ENCODE measurements at places on chromosomes 1 and 21.

DNA sequence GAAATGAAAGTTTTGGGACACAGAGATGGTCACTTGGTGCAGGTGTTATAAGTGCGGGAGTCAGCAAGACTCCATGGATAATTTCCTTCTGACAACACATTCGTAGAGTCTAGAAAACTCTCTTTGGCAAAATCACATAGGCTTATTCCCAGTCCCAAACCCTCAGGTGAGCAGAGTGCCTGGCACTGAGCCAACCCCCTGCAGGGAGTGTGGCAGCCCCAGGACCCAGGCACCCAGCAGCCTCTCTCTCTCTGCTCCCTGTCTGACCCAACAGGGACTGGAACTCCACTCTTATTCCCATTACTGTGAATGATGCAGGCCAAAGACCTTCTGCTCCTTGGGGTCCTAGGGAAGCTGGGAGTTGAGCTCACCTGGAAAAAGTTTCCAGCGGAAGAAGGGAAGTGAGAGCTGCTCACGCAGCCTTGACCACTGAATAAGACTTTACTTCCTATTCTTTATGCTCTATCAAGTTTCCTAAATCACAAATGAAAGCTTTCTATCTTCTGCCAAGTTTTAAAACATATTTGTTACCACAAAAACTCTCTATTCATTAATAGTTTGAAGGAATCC lies 132.6 kb upstream of the ETV3 start:
- DNase-seq, result no peak

GRCh38 chr1:42966688-42967612 lies 8.3 kb upstream of the SLC2A1 start:
- no peak for DNase-seq

DNA sequence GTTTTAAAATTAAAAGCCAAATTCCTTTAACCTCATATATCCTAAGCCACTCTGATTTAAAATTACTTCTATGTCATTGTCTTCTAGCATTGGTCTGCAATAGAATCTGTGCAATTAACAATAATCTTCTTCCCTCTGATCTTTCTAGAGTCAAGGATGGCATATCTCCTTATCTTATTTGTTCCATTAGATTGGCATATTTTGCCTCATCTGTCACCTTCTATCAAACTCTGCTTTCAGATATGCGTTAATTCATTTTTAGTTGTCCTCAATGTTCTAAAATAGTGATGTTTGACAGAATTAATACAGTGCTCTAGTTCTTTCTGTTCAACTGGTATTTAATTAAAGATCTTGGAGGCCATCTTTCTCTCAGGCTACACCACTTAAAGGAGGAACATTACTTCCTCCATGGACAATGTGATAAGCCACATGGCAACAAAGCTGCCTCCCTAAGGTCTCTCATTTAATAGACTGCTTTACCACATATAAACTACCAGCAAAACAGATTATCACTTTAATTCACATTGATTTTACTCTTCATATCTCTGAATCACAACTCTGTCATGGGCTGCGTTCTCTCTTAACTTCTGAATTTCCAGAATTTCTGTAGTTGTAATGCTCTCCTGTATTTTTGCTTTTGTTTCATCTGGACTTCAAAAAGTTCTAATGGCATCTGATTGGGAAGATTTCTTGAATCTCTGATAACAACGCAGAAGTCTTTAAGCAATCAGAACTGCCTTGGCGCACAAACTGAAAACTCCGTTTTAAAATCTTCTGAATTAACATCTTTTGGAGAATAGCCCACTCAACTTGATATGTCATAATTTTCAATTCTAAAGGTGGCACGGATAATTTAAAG lies 2.8 kb downstream of the NRIP1 start:
- DNase-seq, result no peak

DNA sequence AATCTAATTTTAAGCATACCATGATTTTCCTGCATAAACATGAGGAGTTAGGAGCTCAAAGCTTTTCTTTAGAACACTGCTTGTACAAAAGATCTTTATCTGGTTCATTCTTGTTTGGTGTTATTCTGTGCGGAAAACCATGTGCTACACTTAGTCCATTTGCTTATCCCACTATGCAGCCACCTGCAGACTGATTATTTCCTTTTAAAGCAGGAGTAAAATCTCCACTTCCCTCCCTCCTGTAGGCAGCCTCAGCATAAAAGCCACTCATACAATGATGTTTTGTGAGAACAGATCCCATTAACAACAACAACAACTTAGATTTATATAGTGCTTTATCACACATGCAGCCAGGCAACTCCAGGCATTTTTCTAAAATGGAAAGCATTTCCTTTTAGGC lies 355.3 kb upstream of the NEGR1 start:
- no peak for DNase-seq

DNA sequence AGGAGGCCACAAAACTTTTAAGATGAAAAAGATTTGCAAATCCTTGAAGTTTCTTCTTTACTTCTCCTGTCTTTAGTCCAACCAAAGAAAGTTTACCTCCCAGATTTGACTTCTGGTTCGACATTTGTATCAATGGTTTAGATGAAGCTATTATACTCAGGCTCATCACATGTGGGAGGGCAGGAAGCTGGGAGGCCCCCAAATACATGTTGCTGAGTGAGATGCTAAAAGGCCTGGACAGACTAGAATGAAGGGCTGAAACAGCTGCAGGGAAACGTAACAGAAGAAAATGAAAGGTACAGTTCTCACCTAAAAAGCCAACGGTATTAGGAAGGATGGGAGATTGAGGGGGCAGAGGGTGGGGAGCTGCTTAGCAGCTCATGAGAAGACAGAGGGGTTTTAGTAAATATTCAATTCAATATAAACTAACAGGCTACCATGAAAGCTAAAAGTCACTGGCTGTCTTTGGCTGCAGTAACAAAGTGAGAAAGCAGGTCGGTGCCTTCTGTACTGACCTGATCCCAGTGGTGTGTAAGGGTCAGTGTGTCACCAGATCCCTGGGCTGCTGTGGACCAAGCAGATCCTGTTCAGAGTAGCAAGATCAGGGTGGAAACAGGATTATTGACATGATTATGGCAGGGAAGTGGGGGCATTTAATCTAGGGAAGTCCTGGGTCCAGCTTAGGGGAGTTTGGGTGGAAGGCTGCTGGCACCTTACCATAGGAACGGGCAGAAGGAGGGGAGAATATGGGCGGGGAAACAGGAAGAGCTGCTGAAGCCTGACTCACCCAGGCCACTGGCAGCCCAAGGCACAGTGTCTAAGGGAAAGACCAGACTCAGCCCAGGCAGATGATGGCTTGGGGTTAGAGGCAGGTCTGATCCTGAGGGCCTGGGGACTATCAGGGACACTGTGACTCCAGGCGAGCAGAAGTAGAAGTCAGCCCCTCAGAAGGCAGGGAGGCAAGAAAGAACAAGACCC lies 60.4 kb downstream of the KCNN3 start:
- DNase-seq, result no peak

DNA sequence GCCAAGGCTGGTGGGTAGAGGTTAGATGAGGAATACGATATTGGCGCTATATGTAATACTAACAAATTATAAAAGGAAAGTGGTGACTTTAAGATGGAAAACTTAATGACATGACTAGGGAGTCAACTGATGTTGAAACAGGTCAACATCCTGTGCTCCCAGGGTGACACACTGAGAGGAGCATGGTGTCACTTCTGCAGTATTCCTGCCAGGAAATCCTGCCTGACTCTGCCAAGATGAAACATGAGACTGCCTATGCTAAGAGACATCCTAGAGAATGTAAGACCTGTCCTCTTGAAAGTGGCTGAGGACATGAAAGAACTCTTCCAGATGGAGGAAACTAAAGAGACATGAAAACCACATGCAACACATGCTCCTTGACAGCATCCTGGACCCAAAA lies 65.0 kb upstream of the KCND3 start:
- no peak for DNase-seq

- DNase-seq, result no peak
Observed at GRCh38 chr1:19894218-19894617, 12.0 kb downstream of the OTUD3 start.

DNA sequence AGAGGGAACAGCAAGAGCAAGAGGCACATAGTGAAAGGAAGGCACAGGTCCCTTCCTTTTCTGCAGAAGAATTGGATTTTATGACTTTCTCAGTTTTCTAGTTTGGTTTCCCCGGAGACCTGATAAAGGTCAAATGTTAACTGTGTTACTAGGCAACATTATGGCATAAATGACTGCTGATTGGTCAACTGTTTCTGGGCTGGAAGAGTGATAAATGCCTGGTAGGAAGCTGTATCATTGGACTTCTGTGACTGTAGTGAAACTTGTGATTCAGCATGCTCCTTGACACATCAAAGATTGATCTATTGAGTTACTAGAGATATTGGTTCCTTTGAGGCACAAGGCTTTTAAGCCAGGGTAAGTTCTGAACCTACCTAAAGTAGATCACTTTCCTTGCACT lies 55.7 kb downstream of the LRRC8C start:
- DNase-seq, result no peak

DNA sequence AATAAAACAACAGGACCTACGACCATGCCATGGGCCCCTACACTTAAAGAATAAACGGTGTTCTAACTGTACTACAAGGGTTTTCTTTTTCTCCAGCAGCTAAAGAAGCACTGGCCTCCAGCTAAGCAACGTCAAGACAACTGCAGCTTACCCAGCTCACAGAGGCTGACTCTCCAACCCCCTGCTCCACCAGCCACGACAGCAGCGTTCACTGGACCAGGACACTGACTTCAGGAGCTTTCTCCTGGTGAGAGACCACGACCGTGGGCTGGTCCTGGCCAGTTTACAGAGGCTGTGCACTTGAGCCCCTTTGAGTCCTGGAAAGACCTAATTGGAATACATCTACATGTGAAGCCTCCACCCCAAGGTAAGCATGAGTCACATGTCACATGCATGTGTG lies 39.4 kb downstream of the WNT9A start:
- no peak for DNase-seq

GRCh38 chr1:174028495-174028894 lies 6.3 kb upstream of the RC3H1 start:
- DNase-seq, result no peak

GRCh38 chr1:187648091-187648490 lies 819.3 kb downstream of the PLA2G4A start:
- DNase-seq, result no peak

GRCh38 chr21:16676391-16676790 lies 836.5 kb upstream of the CXADR start:
- DNase-seq, result no peak

DNA sequence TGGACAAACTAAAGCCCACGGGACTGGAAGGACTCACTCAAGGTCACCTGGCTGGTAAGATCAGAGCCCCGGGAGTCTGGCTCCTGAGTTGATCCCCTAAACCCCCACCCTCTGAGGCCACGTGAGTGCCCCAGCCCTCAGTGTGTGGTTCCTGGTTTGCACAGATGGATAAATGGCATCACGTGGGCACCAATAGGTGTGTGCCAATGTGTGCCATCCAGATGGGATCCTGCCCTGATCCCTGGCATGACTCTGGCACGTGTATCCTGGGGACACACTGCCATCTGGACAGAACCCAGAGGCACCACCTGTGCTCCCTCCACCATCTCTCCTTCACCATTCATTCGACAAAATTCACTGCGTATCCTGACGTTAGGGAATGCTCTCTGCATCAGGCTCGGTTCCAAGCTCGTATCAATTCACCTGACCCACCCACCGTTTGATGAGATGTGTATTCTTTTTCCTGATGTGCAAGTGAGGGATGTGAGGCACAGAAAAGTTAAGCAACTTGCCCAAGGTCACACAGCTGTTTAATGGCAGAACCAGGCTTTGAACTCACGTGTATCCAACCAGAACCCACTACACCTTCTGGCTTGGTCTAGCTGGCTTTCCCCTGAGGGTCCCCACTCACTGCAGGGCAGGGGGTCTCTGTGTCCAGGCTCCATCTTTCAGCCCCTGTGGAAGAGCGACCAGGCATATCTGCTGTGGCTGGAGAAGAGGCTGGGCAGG lies 49.8 kb upstream of the PAX7 start:
- no peak for DNase-seq

DNA sequence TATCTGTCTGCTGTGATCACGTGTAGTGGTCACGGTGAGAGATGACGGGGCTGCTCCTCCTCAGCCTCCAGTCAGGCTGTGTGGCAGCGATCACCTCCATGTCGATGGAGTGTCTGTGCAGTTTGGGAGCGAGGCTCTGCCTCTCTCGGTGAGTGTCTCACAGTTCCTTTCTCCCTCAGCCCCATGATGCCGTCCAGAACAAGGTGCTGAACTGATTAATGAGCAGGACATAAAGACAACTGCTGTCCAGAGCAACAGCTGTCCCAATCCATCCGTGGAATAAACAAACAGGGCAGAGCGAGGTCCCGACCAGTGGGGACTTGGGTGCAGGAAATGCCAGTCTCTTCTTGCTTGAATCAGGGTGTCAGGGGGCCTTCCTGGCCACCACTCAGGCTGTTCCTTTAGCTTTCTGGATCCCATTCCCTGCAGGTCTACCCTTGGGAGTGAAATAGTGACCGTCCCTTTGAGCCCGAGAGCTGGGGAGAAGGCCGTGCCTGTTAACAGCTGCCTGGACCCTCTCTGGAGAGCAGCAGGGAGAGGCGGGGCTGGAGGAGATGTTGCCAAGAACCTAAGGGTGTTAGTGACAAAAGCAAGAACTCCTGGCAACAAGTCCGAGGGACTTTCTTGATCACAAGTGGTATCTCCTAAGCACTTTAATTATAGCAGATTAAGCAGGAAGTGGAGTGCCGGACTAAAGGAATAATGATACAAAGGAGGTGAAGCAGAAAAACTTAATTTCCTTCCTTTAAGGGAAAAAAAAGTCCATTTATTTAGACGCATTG lies 443.9 kb downstream of the KIF26B start:
- no peak for DNase-seq

GRCh38 chr1:187390215-187390818 lies 561.6 kb downstream of the PLA2G4A start:
- DNase-seq, result no peak

DNA sequence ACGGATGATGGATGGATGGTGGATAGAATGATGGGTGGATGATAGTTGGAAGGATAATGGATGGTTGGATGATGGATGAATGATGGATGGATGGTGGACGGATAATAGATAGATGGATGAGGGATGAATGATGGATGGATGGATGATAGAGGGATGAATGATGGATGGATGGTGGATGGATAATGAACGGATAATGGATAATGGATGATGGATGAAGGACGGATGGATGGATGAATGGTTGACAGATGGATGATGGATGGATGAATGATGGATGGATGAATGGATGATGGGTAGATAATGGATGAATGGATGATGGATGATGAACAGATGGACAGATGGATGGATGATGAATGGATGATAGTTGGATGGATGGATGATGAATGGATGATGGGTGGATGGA lies 255.1 kb downstream of the NPHP4 start:
- DNase-seq, result no peak

GRCh38 chr1:96002969-96003964 lies 718.3 kb upstream of the PTBP2 start:
- no peak for DNase-seq

Measured in stimulated activated CD4-positive, alpha-beta T cell treated with anti-CD3 and anti-CD28 coated beads, Interleukin-2, amount 100 ng/mL, for 4 hours (primary cell).